ENCODE measurements at places on chromosomes 3 and 15.

DNA sequence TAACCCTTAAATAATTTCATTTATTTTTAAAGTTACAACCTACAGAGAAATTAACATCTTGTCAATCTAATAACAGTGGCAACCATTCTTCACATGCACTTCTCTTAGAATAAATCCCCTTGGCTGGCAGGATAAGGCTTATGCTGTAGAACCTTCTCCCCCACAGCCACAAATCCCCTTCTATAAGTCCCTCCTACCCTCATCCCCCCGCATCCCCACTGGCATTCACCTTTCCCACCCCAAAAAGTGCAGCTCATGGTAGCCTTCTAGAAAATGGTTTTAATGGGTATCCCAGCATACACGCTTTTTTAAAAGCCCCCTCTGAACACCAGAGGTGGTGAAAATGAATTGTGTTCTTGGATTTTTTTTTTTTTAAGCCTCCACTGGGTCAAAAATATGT lies 49.2 kb downstream of the CAPN7 start:
- DNase-seq: no peak

DNA sequence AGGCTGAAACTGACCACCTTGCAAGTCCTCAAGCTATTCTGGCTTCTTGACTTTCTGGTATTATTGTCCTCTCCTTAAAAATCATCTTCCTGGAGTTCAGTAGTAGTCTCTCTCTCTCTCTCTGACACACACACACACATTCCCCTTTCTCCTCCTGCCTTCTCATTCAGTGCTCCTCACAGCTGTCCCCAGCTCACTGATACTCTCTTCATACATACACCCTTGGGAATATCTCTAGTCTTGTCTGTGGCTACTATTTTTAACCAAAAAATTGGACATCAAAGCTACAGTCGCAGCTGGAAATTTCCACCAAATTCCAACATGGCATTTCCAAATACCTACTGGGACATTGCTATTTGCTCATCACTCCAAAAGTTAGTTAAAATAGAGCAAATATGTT lies 178.9 kb downstream of the ECT2 start:
- no peak for DNase-seq

DNA sequence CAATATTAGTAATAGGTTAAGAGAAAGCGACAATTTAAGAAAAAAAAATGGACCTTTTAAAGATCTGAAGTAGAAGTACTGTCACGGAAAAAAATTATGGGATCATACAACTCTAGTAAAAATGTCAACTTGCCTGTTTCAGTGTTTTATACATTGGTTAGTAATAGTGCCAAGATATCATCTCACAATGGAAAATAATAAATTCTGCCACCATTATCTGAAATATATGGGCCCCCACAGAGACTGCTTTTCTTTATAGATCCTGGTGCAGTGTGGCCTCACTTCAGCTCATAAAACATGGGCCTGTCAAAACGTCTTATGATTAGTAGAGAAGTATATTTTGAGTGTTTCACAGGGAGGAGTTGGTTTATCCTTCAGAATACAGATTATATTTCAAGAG lies 266.3 kb upstream of the EPHA6 start:
- DNase-seq: no peak

- DNase-seq: no peak
Measured at GRCh38 chr3:157767607-157768006, 264.4 kb upstream of the VEPH1 start.

GRCh38 chr3:129575997-129576384 lies 30.5 kb downstream of the PLXND1 start:
- no peak for DNase-seq

DNA sequence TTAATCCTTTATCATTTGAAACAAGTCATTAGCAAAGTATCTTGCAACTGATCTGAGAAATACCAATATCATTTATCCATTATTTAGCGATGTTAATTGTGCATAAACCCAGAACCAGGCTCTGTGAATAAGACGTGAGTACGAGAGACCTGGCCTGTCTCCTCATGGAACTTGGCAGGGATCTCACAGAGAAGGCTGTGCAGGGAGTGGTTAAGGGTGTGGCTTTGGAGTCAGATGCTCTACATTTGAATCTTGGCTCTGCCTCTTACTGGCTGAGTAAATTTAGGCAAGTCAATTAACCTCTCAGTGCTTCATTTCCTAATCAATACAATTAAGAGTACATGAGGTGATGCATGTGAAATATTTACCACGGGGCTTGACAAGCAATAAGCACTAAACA lies 39.9 kb upstream of the TBL1XR1 start:
- DNase-seq: no peak

DNA sequence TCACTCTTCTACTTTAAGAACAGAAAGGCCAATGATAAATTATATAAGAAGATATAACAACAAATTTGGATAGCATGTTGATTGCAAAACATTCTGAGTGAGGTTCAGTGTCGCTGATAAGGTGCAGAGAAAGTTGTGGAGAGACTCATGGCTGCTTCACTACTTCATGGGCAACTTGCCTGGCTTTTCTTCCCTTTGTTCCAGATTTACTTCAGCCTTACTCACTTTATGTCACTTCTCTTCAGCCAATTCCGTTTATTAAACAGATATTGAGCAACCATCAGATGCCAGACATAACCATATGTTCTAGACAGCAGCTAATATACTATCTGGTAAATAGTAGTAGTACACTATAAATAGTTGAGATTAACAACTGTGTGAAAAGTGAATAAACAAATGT lies 150.0 kb upstream of the CHL1 start:
- DNase-seq: no peak

All from umbilical cord (tissue), 2 donors.